Kidney (tissue), 22 donors: ENCODE measurements at places on chromosomes 12 and 14. TPM values are rescaled to one million over a fixed set of nuclear protein-coding genes. Genes with fewer than 3 reads are reported as not detected.

RASSF8 gene
- 52.8 TPM for total RNA-seq

CMA1 gene
- 2.1 TPM for total RNA-seq

CLEC4D gene
- 0.41 TPM for total RNA-seq

LRFN5 gene
- total RNA-seq = 1.5 TPM

LGR5 gene
- 0.19 TPM for total RNA-seq

RNASE3 gene
- total RNA-seq = 0.38 TPM

ADCY4 gene
- total RNA-seq = 57.5 TPM

MSI1 gene
- total RNA-seq = 1.3 TPM

CLEC6A gene
- not detected for total RNA-seq

ERP29 gene
- total RNA-seq = 104 TPM

POTEM gene
- not detected for total RNA-seq

GPR68 gene
- 1.7 TPM for total RNA-seq

MSRB3 gene
- 35.9 TPM for total RNA-seq

LRP1-AS gene
- total RNA-seq = not detected

SLC7A8 gene
- total RNA-seq = 22.9 TPM

TTC7B gene
- total RNA-seq = 48.3 TPM

DNA sequence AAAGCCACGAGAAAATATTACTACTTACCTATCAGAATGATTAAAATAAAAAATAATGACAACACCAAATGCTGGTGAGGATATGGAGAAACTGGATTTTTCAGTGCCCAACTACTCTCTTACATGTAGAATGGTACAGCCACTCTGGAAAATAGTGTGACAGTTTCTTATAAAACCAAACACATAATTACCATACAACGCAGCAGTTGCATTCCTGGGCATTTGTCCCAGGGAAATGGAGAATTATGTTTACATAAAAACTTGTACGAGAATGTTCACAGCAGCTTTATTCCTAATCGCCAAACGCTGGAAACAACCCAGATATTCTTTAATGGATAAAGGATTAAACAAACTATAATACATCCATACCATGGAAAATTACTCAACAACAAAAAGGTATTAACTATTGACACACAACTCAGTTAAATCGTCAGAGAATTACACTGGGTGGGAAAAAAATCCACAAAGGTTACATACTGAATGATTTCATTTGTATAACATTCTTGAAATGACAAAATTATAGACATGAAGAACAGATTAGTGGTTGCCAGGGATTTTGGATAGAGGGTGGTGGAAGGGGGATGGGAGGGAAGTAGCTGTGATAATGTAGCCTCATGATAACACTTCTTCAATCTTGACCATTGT is 35.4 kb downstream of the TAOK3 start:
- no peak for DNase-seq

GRCh38 chr14:36767603-36768281 is 106.1 kb downstream of the PAX9 start:
- peak; percentile 65 for DNase-seq

DNA sequence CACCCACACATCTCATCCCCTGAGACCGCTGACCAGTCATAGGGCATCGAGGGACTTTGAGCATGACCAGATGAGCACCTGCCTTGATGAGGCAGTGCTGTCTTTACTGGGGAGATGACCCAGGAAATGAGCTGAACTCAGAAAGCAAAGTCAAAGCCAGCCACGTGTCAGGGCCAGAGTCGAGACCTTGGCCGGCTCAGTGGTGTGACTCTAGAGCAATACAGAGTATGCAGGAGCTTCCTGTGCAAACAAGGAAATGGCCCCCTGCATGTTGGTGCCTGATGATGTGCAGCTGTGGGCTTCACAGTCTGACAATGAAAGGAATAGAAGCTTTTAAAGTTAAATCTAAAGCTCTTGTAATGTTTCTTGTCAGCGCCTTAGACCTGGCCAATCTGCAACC is 332.9 kb downstream of the PCNX1 start:
- no peak for DNase-seq

- DNase-seq = peak; percentile 94
These were observed 184.3 kb downstream of the ADGRD1 start for GRCh38 chr12:131137836-131138637.

GRCh38 chr12:109027767-109028166 is 6.9 kb upstream of the SVOP start:
- DNase-seq = no peak

DNA sequence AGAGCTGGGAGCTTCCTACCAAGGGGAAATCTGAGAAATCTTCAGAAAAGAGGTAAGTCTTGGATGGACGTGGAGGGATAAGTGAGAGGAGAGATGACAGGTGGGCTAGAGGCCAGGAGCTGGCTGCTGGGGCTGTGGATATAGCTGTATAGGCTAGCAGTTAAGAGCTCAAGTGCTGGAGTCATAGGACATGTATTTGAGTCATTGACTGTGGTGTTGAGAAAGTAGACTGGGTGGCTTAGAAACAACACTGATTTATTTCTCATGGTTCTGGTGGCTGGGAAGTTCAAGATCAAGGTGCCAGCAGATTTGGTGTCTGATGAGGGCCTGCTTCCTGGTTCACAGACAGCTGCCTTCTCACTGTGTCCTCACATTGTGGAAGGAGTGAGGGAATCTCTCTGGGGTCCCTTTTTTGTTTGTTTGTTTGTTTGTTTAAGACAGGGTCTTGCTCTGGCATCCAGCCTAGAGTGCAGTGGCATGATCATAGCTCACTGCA is 151.1 kb upstream of the FUT8 start:
- DNase-seq = no peak

DNA sequence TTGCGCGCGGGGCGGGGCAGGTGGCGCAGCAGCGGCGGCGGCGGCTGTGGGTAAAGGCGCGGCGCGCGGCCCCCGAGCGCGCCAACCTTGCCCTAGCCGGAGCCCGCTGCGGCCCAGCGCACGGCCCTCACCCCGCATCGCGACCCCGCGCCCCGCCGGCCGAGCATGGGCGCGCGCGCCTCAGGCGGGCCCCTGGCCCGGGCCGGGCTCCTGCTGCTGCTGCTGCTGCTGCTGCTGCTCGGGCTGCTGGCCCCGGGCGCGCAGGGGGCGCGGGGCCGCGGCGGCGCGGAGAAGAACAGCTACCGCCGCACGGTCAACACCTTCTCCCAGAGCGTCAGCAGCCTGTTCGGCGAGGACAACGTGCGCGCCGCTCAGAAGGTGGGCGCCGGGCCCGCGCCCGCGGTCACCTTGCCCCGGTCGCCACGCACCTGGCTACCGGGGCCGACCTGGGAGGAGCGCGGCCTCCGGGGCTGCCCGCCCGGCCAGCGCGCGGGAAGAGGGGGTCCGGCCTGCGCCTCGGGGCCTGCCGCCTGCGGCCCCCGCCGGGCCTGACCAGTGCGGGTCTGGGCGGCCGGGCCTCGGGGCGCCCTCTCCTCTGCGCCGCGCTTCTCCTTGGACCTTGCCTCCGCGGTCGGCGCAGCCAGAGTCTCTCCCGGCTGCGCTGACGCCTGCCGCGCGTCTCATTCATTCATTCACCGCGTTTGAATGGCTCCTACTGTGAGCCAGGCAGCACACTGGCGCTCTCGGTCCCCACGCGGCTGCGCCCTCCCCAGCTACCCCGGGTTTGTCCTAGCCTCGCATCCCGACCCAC is at the start of gene BRI3BP:
Gene BRI3BP (plus strand): TSS at position 20 of the 811 bp plus-strand sequence. CDS start 146 bp downstream, at position 166.
- DNase-seq = peak; percentile 71

DNA sequence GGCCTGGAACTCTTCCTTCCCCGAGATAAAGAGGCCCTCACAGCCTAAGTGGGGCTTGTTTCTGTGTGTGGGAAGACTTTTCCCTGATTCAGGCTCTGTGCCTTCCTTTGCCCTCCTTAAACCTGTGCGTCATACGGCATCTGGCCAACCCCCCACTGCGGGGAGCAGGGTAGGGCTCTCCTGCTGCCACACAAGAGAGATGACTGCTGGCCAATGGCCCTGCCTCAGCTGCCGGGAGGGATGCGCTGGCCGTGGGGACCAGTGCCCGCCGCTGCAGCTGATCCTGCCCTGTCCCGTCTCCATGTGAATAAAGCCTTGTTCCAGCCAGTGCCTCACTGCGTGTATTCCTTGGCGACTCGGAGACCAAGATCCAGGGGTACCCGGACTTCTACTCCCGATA is 42.5 kb upstream of the BEGAIN start:
- no peak for DNase-seq

DNA sequence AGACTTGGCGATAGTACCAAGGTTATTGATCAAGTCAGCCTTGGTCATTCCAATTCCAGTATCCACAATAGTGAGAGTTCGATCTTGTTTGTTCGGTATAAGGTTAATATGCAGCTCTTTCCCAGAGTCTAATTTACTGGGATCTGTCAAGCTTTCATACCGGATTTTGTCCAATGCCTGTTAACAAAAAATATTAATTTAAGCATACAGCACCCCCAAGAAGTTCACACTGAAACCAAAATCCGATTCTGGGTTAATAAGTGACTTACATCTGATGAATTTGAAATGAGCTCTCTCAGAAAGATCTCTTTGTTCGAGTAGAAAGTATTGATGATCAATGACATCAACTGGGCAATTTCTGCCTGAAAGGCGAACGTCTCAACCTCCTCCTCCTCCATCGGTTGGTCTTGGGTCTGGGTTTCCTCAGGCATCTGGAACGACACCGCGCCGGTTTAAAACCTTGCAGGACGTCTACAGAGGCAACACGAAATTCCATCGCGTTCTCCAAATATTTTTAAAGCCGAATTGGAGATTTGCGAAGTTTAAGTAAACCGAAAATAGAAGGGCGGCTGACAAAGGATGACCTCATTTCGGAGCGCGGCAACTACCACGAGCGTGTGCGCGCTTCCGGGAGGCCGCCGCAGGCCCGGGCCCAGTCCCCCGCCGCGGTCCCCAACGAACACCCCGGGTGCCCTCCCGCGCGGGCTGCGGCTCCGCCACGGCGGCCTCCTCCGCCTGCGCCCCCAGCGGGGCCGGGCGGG is 716 bp downstream of the HSP90AA1 start:
- DNase-seq = peak; percentile 63

DNA sequence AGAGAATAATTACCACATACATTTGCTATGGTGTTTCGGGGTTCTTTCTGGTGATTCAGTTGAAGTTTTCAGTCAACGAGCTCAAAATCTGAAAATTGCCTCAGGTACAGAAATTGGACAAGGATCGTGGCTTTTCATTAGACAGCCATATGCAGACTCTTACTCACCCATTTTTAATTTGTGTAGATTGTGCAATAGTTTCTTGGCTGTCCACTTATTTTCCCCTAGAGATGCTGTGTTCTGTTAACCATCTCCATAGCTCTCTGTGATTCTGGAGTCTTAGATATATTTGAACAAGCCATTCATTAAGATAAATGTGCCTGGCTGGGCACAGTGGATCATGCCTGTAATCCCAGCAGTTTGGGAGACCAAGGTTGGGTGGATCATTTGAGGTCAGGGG is 497.1 kb upstream of the RPL10L start:
- DNase-seq = no peak

- DNase-seq = no peak
These were observed 5.1 kb downstream of the RESF1 start for GRCh38 chr12:31964280-31964679.

- no peak for DNase-seq
These were observed 80.0 kb downstream of the BORCS5 start for GRCh38 chr12:12436831-12437345.

GRCh38 chr12:45615268-45615667 is 114.2 kb upstream of the ARID2 start:
- DNase-seq = peak; percentile 85

DNA sequence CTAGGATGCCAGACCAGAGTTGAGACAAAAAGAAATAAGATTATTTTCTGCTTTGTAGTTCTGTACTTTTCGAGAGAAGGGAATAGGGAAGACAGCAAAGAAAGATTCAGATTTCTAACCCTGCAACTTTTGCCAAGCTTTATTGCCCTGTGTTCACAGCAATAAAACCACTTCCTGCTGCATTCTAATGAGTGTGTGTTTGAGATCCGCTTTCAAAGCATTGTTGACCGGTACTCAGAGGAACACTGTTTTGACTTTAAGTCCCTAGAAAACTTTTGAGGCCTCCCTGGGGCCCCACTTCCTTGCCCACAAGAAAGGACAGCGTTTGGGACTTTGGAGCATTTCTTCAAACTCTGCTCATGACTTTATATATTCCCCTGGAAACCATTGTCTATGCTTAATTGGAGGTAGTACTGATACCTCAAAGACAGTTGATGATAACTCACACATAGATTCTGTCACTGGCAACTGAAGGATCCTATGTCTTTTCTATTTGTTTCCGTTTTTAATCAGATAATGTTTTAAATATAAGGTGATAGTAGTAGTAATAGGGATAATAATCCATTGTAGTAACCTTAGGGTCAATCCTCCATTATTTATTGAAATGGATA is 1.3 kb downstream of the RNASE6 start:
- no peak for DNase-seq

DNA sequence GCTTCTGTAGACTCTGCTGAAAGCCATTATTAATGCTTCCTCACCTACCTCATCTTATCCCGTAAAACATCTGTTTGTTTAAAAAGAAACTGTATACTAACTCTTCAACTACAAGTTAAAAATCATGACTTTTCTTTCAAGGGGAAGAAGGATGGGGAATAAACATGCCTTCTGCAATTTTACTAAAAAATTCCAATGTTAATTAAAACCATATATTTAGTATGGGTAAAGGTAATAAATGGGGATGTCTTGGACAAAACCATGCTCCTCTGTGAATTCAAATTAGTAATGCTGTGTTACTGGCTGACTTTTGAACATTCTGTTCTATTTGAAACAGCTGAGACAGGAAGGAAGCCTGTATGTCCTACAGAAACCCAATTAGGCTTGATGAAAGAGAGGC is 311.1 kb upstream of the DIO2 start:
- no peak for DNase-seq

- peak; percentile 12 for DNase-seq
These were observed 154.9 kb downstream of the ASCL4 start for GRCh38 chr12:107929436-107929835.

GRCh38 chr14:57168138-57168679 is 100.5 kb downstream of the EXOC5 start:
- DNase-seq = no peak

- DNase-seq = no peak
These were observed 8.3 kb downstream of the CEP128 start for GRCh38 chr14:80933282-80933681.

GRCh38 chr14:91867316-91867988 is at the start of gene TC2N:
TC2N (minus strand) TSS chr14:91867536; CDS start chr14:91813769, 53,767 bp downstream.
- DNase-seq = no peak

- DNase-seq = no peak
These were observed 874.4 kb upstream of the USP15 start for GRCh38 chr12:61385771-61386170.

GRCh38 chr14:23437133-23438100 is 2.0 kb upstream of the MYH7 start:
- DNase-seq = no peak

DNA sequence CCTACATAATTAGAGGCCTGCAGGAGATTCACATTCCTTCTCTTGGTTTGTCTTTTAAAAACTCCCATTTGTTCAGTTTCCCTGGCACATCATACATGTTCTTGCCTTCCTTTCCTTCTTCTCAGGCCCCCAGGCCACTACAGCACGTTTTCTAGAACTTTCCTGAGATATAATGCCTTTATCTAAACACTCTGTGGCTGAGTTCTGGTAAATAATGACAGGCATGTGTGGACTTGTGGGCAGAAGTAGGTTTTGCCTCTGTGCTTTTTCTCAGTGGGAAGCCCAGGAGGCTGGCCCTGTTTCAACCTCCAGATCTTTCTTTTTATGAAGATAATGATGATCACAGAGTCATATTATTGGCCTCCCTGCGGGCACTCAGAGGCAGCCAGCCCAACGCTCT is 117.2 kb downstream of the TMX1 start:
- no peak for DNase-seq

- no peak for DNase-seq
These were observed 17.2 kb upstream of the TPCN1 start for GRCh38 chr12:113203852-113204760.
